A549 treated with dexamethasone at 1 μM for 4 hours (cell line): ENCODE measurements at places on chromosomes 12 and 14. TPM values are rescaled to one million over a fixed set of nuclear protein-coding genes. Genes with fewer than 3 reads are reported as not detected.

C12orf42 gene
- total RNA-seq: not detected in 5 replicates

SLC7A8 gene
- total RNA-seq: 2.1 to 3.2 TPM (median 2.8 TPM) in 5 replicates

MOK gene
- 18.1 to 20.8 TPM (median 19.3 TPM) in 5 replicates for total RNA-seq

RAB2B gene
- total RNA-seq: 12.2 to 14.6 TPM (median 13.4 TPM) in 5 replicates

COCH gene
- total RNA-seq: 21.4 to 25.7 TPM (median 23.9 TPM) in 5 replicates

IL31 gene
- not detected in 5 replicates for total RNA-seq

CACNA1C gene
- 0.02 to 0.11 TPM (median 0.04 TPM) in 4 of 5 replicates, not detected in the other for total RNA-seq
